ENCODE measurements at places on chromosomes 4 and X.

DNA sequence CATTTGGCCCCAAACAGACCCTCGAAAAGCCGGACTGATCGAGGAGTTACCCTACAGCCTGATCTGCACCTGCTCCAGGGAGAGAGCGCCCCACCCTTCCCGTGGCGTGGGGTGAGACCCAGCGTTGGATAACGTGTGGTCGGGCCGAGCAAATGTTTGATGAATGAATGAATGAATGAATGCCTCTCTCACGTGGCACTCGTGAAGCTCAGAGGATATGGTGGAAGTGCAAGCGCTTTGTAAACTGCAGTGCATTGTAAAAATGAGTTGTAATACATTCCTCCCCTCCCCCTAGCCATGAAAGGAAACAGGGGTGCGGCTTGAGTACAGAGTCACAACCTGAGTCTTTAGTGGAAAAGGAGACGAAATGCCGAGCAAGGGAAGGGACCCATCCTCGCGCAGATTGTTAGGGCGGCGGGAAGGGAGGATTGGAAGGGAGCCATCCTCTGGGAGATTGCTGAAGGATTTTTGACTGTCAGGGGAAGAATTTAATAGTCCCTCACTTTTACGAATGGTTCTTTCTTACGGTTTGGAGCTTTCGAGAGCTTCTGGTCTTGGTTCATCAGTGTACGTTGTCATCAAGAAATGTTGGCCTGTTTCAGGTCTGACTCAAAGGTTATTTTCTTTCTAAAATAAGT, 772 bp upstream of the FBXW7 start:
- DNase-seq = no peak

DNA sequence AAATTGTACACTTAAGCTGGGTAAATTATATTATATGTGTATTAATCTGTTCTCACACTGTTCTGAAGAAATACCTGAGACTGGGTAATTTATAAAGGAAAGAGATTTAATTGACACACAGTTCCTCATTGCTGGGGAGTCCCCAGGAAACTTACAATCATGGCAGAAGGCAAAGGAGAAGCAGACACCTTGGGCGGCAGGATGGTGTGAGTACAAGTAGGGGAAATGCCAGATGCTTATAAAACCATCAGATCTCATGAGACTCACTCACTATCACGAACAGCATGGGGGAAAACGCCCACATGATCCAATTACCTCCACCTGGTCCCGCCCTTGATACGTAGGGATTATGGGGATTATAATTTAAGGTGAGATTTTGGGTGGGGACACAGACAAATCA, 34.9 kb downstream of the PDE5A start:
- no peak for DNase-seq

DNA sequence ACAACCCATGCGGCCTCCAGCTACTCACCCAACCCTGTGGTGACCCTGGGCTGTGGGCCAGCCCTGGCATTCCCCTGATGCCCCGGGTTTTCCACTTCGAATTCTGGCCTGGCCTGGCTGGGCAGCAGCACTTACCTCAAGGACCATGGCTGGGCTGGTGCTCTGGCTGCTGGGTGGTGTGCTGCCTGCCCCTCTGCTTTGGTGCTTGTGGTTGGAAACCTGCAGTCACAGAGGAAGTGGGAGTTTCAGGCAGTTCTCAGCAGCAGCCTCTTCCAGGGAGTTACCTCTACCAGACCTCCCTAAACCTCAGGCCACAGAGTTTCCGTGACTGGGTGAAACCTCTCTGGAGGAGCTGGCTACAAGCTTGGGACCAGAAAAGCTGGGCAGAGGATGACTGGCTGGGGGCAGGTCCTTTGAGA, at the start of gene CXCR3:
Gene CXCR3, minus strand, starts transcription at position 209 of the 419 bp plus-strand sequence. Its CDS starts 62 bp downstream, at position 147.
- peak; percentile 58 for DNase-seq

DNA sequence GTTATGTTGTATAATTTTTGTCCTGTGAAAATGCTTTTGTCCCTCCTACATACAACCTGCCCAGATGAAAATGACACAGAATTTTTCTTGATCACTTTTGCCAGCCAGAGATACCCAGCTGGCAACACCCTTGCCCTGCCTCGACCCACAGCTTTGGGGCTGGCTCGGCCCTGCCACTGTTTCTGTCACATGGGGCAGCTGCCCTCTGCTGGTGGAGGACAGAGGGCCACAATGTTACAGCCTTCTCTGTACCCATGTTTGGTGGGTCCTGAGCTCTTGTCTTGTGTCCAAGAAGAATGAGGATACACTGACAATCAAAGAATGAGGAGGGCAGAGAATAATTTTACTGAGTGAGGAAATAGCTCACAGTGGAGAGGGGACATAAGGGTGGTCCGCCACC, 31.1 kb downstream of the BMP15 start:
- DNase-seq = no peak

- DNase-seq = no peak
Measured at GRCh38 chr4:153362184-153362583, 17.7 kb downstream of the MND1 start.

- no peak for DNase-seq
Measured at GRCh38 chrX:114924423-114924822, 93.0 kb downstream of the IL13RA2 start.

DNA sequence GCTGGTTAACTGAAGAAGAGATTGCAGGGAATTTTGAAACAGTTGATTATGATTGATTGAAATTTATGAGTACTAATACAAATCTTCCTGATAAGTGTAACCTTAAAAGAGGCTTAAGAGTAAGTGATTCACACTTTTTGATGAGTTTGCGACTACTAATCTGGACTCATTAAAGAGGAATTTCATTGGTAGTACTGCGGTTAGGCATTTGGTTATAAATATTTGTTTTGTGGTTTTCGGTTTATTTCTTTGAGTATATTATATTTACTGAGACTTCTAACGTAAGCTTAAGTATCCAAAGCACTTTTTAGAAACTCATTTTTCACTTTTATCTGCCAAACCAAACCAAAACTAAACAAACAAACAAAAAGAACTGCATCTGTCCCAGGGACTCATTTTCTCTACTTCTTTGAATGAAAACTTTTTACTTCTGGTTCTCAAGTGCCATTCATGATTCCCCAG, 20.7 kb downstream of the SLIT2 start:
- no peak for DNase-seq

DNA sequence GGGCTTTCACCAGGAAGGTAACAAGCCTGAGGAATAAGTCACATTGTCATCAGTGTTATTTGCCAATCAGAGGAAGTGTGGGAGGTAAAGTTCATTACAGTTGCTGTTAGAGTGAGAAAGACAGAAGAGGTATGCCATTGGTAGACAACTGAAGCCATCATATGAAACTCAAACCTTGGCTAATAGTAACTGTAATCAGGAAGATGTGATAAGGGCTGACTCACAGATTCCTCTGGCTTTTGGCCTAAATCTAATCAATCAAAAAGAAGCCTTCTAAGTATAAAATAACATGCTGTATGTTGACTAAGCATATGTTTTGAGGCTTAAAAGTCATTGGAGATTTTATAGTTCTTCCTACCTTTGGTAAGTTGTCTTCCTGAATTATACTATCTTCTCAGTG, 242.8 kb downstream of the PCDH7 start:
- no peak for DNase-seq

GRCh38 chrX:23504895-23505294, 162.4 kb upstream of the PRDX4 start:
- DNase-seq = no peak
